ENCODE measurements at places on chromosomes 4 and X. TPM values are rescaled to one million over a fixed set of nuclear protein-coding genes. Genes with fewer than 3 reads are reported as not detected.

GRCh38 chr4:125125276-125125675 is 189.5 kb upstream of the FAT4 start:
- H3K27me3 ChIP-seq: no peaks in the 10 kb centered on the region
- H3K4me1 ChIP-seq: peaks cover 9% of the 10 kb centered on the region
- H3K4me3 ChIP-seq: peak overlapping the region; percentile 22
- no peak overlapping the region for H3K27ac ChIP-seq
- no peak for DNase-seq
- no peaks in the 10 kb centered on the region for H3K36me3 ChIP-seq

GRCh38 chrX:46298821-46299220 is 246.4 kb downstream of the ZNF674 start:
- no peaks in the 10 kb centered on the region for H3K36me3 ChIP-seq
- no peak overlapping the region for H3K4me3 ChIP-seq
- no peak overlapping the region for H3K27ac ChIP-seq
- H3K27me3 ChIP-seq: no peaks in the 10 kb centered on the region

DNA sequence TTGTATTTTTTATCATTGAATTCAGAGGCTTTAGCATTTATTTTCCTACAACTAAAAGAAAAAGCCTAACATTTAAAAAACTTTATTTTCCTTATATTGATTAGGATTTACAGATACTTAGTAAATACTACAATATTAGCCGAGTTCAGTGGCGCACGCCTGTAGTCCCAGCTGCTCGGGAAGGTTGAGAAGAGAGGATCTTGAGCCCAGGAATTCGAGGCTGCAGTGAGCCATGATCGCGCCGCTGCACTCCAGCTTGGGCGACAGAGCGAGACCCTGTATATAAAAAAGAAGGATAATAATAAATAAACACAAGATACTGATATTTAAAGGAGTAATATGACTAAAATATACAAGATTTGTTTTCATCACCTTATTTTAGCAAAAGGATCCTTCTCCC is 681 bp upstream of the UPF3B start:
- no peaks in the 10 kb centered on the region for H3K27me3 ChIP-seq
- H3K36me3 ChIP-seq: no peaks in the 10 kb centered on the region
- H3K27ac ChIP-seq: peak overlapping the region; percentile 60
- peak; percentile 34 for DNase-seq
- peak overlapping the region; percentile 96 for H3K4me3 ChIP-seq

DNA sequence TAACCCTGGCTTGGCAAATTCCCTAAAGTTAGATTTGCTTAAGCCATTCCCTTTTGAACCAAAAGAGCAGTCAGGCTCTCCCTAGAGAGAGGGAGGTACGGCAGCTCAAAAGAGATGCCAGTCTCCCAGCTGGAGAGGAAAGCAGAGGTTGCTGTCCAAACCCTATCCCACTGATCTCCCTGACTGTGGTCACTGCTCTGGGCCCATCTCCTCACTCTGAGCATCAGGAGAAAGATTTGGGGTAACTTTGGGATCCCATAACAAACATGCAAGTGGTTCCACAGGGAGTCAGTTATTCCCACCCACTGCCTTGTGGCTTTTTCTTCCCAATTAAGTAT is 17.1 kb downstream of the ACSL1 start:
- no peak overlapping the region for H3K27ac ChIP-seq
- H3K4me1 ChIP-seq: peaks cover 12% of the 10 kb centered on the region
- H3K36me3 ChIP-seq: no peaks in the 10 kb centered on the region
- H3K4me3 ChIP-seq: no peak overlapping the region

DNA sequence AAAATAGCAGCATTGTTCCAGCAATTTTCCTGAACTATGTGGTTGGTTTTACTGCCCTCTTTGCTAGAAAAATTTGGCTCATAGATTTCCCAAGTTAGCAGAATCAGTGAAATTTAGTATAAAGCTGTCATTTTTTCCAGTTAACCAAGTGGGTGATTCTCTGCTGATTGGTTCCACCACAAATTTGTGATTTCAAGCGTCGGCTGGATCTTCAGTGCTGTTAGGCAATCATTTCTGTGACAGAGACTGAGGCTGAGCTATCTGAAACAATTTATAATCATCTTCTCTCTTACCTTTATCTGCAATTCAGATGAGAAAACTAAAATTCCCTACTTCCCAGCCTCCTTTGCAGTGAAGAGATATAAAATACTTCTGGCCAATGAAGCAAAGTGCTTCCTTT is 68.6 kb upstream of the OTUD4 start:
- H3K27me3 ChIP-seq: no peaks in the 10 kb centered on the region
- DNase-seq: no peak
- H3K36me3 ChIP-seq: no peaks in the 10 kb centered on the region
- no peak overlapping the region for H3K27ac ChIP-seq
- H3K4me3 ChIP-seq: no peak overlapping the region

- no peak overlapping the region for H3K27ac ChIP-seq
- no peak overlapping the region for H3K4me3 ChIP-seq
- H3K4me1 ChIP-seq: peaks cover 24% of the 10 kb centered on the region
- no peak for DNase-seq
- no peaks in the 10 kb centered on the region for H3K36me3 ChIP-seq
Measured at GRCh38 chrX:69365349-69365748, 138.8 kb upstream of the NALF2 start.

The DMP1 gene
- not detected for polyA plus RNA-seq

DNA sequence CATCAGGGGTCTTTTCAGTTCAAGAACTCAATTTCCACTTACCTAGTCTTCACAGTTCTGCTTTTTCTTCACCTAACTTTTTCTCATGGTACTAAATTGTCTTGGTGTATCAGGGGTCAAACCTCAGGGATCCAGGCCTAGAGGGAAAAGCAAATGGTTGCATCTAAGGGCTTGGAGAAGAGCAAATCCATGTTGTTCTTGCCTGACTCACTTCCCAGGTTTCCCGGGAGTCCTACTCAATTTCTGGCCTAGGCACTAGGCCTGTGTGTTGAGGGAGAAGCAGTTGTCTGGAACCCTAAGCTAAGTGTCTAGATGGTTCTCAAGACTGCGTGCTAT is 191.9 kb upstream of the STK26 start:
- no peaks in the 10 kb centered on the region for H3K36me3 ChIP-seq
- H3K4me3 ChIP-seq: no peak overlapping the region
- no peak overlapping the region for H3K27ac ChIP-seq
- no peaks in the 10 kb centered on the region for H3K27me3 ChIP-seq
- H3K4me1 ChIP-seq: no peaks in the 10 kb centered on the region
- no peak for DNase-seq

DNA sequence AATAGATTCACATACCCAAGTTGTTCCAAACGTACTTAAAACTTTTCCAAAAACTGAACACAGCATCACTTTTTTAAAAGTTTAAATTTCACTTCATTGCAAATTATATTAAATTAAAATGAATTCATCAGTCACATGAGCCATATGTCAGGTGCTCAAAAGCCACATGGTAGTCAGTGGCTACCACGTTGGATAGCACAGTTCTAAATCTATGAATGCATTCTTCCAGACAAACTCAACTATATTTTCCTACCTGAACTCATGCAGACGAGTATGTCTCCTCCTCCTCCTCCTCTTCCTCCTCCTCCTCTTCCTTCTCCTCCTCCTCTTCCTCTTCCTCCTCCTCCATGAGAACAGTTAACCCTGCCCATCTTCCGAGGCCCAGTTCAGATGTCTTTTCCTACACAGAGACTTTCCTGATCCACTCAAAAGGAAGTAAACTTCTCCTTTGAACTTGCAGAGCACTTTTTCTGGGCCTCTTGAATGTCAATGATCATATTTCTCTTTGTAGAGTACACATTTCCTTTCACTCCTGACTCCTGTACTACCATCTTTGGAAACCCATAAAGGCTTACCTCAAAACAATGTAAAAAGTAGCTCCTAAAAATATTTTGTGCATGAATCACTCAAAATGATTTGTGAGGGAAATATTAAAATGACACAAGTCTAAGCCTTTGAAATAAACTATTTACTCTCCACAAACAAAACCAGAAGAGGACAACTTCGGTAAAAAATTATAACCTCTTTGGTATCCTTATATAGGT is 172.6 kb downstream of the AMELX start:
- no peak for DNase-seq
- no peak overlapping the region for H3K4me3 ChIP-seq
- H3K27me3 ChIP-seq: no peaks in the 10 kb centered on the region
- H3K36me3 ChIP-seq: no peaks in the 10 kb centered on the region
- H3K4me1 ChIP-seq: peaks cover 30% of the 10 kb centered on the region

DNA sequence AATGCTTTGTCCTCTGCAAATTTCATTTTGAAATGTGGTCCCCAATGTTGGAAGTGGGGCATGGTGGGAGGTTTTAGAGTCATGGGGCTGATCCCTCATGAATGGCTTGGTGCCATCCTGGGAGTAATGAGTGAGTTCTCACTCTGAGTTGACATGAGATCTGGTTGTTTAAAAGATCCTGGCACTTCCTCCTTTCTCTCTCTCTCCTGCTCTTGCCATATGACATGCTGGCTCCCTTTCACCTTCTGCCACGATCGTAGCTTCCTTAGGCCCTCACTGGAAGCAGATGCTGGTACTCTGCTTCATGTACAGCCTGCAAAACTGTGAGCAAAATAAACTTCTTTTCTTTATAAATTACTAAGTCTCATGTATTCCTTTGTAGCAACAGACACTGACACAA is 262.0 kb downstream of the IL15 start:
- no peak overlapping the region for H3K4me3 ChIP-seq
- H3K36me3 ChIP-seq: no peaks in the 10 kb centered on the region
- DNase-seq: peak; percentile 9
- peaks cover 27% of the 10 kb centered on the region for H3K4me1 ChIP-seq

- no peaks in the 10 kb centered on the region for H3K4me1 ChIP-seq
- no peaks in the 10 kb centered on the region for H3K36me3 ChIP-seq
- H3K27ac ChIP-seq: no peak overlapping the region
- H3K4me3 ChIP-seq: no peak overlapping the region
- peaks cover 17% of the 10 kb centered on the region for H3K27me3 ChIP-seq
Measured at GRCh38 chr4:73609706-73610105, 10.5 kb downstream of the RASSF6 start.

The GLRA2 gene
- polyA plus RNA-seq: not detected

The ABLIM2 gene
- polyA plus RNA-seq: not detected

The NRK gene
- not detected for polyA plus RNA-seq

GRCh38 chr4:170599894-170600293 is 510.1 kb upstream of the AADAT start:
- no peaks in the 10 kb centered on the region for H3K36me3 ChIP-seq
- no peak overlapping the region for H3K27ac ChIP-seq
- DNase-seq: no peak

- no peak for DNase-seq
- no peaks in the 10 kb centered on the region for H3K36me3 ChIP-seq
- no peaks in the 10 kb centered on the region for H3K4me1 ChIP-seq
- H3K27me3 ChIP-seq: no peaks in the 10 kb centered on the region
Measured at GRCh38 chrX:9765072-9765736, 443 bp downstream of the GPR143 start.

The CPE gene
- 53.9 TPM for polyA plus RNA-seq

DNA sequence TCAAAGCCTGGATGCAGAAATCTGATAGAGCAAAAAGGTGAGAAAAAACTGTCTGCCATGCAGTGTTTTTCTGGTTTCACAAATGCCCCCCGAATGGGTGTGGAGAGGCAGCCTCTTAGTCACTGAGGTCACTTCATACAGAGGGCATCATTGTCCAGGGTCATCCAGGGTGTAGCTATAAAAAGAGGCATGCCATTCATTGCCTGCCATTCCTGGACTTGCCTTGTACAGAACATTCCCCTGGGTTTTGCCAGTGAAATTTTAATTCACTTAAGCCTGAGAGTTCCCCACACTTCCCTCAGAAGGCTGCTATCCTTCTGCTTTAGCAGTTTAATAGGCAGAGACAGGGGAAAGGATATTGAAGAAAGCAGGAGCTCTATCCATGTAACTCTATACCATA is 230.3 kb downstream of the UNC5C start:
- H3K27ac ChIP-seq: no peak overlapping the region
- H3K36me3 ChIP-seq: no peaks in the 10 kb centered on the region
- H3K4me1 ChIP-seq: no peaks in the 10 kb centered on the region
- H3K4me3 ChIP-seq: no peak overlapping the region
- no peak for DNase-seq
- no peaks in the 10 kb centered on the region for H3K27me3 ChIP-seq

DNA sequence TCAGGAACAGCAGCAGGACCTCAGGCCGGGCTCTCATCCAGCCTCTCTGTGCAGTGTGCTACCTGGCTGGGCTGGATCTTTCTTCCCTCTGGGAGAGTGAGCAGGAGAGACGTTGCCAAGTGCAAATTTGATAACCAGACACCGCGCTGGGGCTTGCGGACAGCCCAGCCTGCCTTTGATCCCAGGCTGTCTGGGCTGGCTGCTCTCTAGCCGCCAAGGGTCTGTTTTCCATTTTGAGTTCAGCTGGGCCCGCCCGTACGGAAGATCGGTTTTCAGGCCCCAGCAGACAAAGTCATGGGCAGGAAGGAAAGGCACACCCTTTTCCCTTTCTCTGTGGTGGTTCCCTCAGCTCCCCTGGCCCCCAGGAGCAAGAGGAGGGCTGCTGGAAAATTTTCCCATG is 90.2 kb downstream of the CPZ start:
- H3K27me3 ChIP-seq: no peaks in the 10 kb centered on the region
- no peak overlapping the region for H3K4me3 ChIP-seq
- no peak for DNase-seq
- no peak overlapping the region for H3K27ac ChIP-seq

The FOXR2 gene
- not detected for polyA plus RNA-seq

GRCh38 chrX:49184294-49185281 is 1.6 kb downstream of the PRICKLE3 start:
- no peak overlapping the region for H3K27ac ChIP-seq
- H3K4me1 ChIP-seq: no peaks in the 10 kb centered on the region
- H3K4me3 ChIP-seq: peak overlapping the region; percentile 80
- DNase-seq: peak; percentile 92
- H3K27me3 ChIP-seq: no peaks in the 10 kb centered on the region

- no peaks in the 10 kb centered on the region for H3K36me3 ChIP-seq
- H3K4me1 ChIP-seq: no peaks in the 10 kb centered on the region
- no peaks in the 10 kb centered on the region for H3K27me3 ChIP-seq
- no peak overlapping the region for H3K4me3 ChIP-seq
- DNase-seq: no peak
Measured at GRCh38 chr4:20992002-20992401, 291.7 kb downstream of the PACRGL start.

DNA sequence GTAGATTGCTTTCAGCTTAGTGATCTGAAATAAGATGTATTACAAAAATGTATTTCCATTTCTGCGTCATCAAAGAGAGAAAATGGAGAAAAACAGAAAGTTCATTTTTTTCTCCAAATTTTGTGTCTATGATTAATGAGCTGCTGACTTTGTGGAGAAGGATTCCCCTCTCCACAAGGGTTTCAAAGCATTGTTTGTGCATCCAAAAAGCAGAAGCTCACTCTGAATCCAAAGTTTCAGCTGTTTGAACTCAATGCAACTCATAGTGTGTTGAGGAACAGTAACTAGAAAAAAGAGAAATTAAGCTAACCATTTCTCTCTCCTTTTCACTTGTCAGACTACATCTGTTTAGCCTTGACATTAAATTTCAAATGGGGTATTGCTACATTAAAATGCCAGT is 62.9 kb upstream of the SLC7A11 start:
- no peak overlapping the region for H3K27ac ChIP-seq
- no peaks in the 10 kb centered on the region for H3K36me3 ChIP-seq
- DNase-seq: no peak
- no peaks in the 10 kb centered on the region for H3K27me3 ChIP-seq
- H3K4me1 ChIP-seq: peaks cover 11% of the 10 kb centered on the region

Measured in GM23248 (cell line).